Naive thymus-derived CD4-positive, alpha-beta T cell (primary cell): ENCODE measurements at places on chromosomes 6 and 20.

GRCh38 chr20:36062799-36063198 is 91.7 kb upstream of the EPB41L1 start:
- DNase-seq, result no peak

GRCh38 chr6:7701212-7701834 is 24.6 kb upstream of the BMP6 start:
- no peak for DNase-seq

GRCh38 chr20:33431797-33432381 is 11.7 kb downstream of the SNTA1 start:
- no peak for DNase-seq

- peak; percentile 63 for DNase-seq
Observed at GRCh38 chr6:90216072-90216977, 80.3 kb downstream of the BACH2 start.

- DNase-seq, result no peak
Observed at GRCh38 chr6:112202639-112203341, 51.6 kb downstream of the LAMA4 start.

DNA sequence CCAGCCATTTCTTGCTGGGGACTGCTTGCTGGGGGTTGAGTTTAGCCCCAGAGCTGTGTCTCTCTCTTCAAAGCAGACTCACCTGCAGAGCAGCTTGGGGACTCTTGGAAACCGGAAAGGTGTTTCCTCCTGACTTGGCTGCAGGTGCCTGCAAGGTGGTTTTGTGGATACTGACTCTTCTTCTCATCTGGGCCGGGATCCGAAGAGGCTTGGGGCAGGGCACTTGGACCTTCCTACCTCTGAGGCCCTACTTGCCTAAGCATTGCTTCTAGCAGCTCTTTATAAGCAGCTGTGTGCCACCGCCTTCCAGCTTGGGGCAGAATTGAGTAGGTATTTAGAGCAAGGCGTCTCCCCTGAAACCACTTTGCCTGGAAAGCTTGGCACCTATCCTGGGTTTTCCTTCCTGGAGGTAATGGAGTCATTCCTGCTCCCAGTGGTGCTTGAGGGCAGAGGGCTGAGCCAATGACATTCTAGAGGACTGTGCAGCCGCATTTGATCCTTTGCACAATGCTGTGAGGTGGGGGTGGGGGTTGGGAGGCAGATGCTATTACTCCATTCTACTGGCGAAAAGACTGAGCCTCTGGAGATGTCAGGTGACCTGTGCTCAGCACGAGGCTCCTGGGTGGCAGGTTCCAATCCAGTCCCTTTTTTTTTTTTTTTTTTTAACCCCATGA is 3.4 kb upstream of the CTSZ start:
- no peak for DNase-seq

- no peak for DNase-seq
Observed at GRCh38 chr6:73418081-73418741, 23.6 kb downstream of the DDX43 start.

- no peak for DNase-seq
Observed at GRCh38 chr20:57289391-57290177, 23.1 kb upstream of the BMP7 start.

DNA sequence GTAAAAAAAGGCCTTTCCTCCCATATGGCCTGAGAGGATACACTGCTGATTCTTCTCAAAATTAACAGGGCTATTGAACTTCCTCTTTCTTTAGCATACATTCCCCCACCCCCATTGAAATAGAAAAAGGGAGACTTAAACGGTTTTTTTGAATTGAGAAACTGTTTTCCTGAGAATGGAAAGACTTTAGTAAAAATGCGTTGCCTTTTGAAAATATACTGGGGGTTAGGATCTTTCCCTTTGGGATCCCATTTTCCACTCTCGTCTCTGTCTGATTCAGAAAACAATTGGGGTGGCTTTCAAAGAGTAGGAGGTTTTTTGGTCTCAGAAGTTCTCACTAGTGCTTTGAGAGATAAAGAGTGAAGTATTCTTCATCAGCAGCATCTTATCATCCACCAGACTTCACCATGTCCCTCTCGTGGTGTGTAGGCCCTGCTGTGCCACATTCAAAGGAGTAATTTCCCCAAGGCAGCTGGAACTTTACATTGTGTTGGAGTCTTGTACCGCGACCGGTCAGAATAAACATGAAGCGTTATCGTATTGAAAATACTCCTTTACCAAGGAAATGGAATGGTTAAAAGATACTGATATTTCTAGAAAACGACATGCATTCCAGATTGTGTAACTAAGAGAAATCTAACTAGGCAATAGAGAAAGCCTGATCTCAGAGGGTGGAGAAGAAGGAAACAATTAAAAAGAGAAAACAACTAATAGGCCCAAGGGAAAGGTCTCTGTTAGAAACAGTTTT is 10.6 kb downstream of the MYB start:
- no peak for DNase-seq

DNA sequence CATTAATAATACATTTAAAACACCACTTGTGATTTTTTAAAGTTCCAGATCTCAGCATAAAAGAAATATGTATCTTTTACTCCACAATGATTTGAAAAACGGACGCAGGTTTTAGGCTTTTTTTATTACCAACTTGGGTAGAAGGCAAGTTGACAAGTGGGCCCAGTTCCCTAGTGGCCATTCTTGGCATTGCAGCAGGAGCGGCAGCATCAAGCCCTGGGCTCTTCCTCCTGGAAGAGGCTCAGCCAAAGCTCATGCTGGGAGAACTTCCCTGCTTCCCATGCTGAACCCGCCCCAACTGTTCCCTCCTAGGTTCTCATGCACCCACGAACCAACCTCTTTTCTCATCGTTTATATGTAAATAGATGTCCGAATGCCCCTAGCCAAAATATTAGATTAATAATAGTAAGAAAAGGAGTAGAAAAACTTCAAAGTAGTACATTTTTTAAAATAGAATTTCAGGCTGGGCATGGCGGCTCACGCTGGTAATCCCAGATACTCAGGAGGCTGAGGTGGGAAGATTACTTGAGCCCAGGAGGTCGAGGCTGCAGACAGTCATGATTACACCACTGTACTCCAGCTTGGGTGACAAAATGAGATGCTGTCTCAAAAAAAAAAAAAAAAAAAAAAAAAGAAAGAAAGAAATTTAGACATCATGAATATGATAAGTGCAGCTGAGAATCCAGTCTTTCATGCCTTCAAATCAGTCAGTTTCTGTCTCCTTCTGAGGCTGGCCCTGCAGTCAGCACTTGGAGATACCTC is 18.2 kb upstream of the MYB start:
- DNase-seq, result no peak

GRCh38 chr6:140879946-140880345 is 1252.8 kb upstream of the GJE1 start:
- DNase-seq, result no peak

DNA sequence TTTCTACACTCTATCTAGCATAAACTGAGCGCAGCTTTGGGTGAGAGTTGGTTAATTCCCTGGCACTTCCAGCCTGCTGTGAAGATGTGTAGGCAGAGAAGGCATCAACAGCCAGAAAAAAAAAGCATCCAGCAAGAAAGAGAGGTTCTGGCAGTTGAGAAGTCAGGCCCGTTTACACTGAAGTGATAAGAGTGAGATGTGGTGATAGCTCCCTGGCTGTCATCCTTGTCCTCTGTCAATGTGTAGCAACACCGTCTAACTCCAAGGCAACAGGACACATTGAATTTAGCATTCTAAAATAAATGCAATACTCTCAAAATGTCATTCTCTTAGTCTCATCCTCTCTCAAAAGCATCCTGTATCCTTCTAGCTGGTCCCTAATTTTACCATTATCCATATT is 193.6 kb upstream of the BTBD3 start:
- DNase-seq, result no peak

GRCh38 chr20:8394308-8394945 is 262.4 kb downstream of the PLCB1 start:
- DNase-seq, result no peak

- DNase-seq, result no peak
Observed at GRCh38 chr6:44132476-44132875, 5.1 kb downstream of the TMEM63B start.

DNA sequence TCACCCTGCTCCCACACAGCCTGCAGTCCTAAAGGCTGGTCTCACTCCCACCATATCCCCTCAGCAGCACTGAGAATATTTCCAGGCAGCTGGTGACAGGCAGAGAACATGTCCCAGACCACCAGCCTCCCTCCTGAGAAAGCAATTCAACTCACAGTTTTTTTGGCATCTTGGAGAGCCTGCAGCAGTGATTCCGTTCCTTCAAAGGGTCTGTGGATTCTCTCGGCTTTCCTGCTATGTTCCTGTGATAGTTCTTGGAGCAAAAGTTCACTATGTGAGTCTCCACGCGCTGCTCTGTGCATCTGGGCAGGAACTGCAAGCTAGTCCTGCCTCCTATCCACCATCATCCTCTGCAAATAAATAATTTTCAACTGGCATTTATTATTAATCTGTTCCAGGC is 448.3 kb upstream of the HSF2 start:
- no peak for DNase-seq
